ENCODE measurements at places on chromosomes 11 and 22. TPM values are rescaled to one million over a fixed set of nuclear protein-coding genes. Genes with fewer than 3 reads are reported as not detected.
A peak's percentile ranks its signal among the peaks of the same experiment; 100 is the strongest.

GRCh38 chr11:64243236-64243854 lies 2.5 kb downstream of the FKBP2 start:
- no peak for DNase-seq
- peaks cover 11% of the 10 kb centered on the region for H3K4me1 ChIP-seq
- H3K27me3 ChIP-seq, result no peaks in the 10 kb centered on the region
- H3K4me3 ChIP-seq, result no peak overlapping the region
- no peak overlapping the region for H3K27ac ChIP-seq
- peaks cover 1% of the 10 kb centered on the region for H3K36me3 ChIP-seq

- H3K36me3 ChIP-seq, result peaks cover 4% of the 10 kb centered on the region
- no peaks in the 10 kb centered on the region for H3K27me3 ChIP-seq
- no peak overlapping the region for H3K27ac ChIP-seq
- DNase-seq, result peak; percentile 33
- H3K4me3 ChIP-seq, result no peak overlapping the region
Observed at GRCh38 chr11:78768345-78768744, 193.7 kb upstream of the NARS2 start.

DNA sequence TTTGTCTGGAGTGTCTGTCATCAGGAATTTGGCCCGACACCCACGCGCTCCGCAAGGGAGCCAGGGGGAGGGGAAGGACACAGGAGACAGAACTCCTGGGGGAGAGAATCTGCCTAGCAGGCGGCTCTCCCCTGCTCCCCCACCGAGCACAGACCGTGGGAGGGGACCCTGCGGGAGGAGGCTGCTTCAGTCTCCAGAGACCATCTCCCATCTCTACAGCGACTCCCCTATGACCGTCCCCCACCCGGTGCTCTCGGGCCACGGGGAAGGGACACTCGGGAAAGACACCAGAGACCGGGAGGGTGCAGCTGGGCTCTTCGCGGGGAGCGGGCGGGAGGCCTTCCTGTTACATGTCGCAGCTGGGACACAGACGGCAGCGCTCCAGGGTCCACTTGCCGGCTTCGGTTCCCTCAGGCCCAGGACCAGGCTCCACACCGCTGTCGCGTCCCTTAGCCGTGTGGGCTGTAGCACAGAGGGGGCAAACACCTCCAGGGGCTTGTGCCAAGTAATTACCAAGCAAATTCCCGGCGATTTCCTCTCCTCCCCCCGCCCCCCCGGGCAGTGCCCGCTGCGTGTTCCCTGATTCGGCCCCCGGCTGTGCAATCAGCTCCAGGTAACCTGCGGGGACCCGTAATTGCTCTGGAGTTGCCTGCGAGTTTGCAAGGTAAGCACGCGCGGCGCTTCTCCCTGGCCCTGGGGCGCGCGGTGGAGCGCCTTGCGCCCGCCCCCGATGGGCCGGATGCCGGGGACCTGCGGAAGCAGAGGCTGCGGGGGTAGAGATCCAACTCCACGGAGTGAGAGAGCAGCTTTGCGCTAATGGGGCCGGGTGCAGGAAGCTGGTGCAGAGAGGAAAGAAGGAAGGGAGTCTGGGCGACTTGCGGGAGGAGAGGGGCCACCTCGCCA lies 155.1 kb upstream of the CADM1 start:
- H3K36me3 ChIP-seq, result no peaks in the 10 kb centered on the region
- H3K4me1 ChIP-seq, result peaks cover 6% of the 10 kb centered on the region
- peak; percentile 61 for DNase-seq
- H3K27me3 ChIP-seq, result peaks cover 34% of the 10 kb centered on the region
- H3K27ac ChIP-seq, result no peak overlapping the region

GRCh38 chr11:26283852-26284408 lies 48.0 kb upstream of the ANO3 start:
- H3K4me3 ChIP-seq, result no peak overlapping the region
- no peaks in the 10 kb centered on the region for H3K36me3 ChIP-seq
- no peaks in the 10 kb centered on the region for H3K27me3 ChIP-seq

- DNase-seq, result peak; percentile 55
- no peaks in the 10 kb centered on the region for H3K4me1 ChIP-seq
- H3K4me3 ChIP-seq, result no peak overlapping the region
- no peak overlapping the region for H3K27ac ChIP-seq
Observed at GRCh38 chr11:45607995-45608394, 57.4 kb downstream of the CHST1 start.

DNA sequence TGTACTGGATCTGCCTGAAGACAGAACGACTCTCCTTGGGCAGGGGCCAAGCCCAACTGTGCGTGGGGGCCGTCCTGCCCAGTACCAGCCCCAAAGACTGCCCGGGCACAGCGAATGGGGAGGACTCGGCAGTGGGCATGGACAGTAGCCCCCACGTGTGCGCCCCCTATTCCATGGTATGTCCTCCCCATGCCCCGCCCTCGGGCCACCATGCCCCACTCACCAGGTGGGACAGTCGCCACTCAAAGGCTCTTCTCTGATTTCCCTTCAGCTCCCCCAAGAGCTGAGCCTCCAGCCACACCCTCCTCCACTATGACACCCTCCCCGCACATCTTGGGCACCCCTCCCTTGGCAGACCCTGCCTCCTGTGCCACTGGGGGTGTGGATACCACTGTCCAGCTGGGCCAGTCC lies 43.5 kb downstream of the GNB1L start:
- no peak overlapping the region for H3K27ac ChIP-seq
- DNase-seq, result no peak
- no peaks in the 10 kb centered on the region for H3K27me3 ChIP-seq
- H3K36me3 ChIP-seq, result no peaks in the 10 kb centered on the region
- H3K4me3 ChIP-seq, result no peak overlapping the region

DNA sequence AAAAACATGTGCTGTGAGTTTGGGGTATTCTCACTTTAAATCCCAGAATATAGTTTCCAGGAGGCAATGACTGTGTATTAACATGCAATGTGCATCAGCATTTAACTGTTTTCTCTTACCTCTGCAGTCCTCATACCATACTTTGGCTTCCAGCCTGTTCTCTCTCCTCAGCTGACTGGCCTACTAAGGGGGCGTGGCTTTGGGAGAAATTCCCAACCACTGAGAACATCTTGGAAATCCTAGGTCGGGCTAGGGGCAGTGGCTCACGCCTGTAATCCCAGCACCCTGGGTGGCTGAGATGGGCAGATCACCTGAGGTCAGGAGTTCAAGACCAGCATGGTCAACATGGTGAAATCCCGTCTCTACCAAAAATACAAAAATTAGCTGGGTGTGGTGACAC lies 13.5 kb upstream of the ZC3H12C start:
- H3K4me1 ChIP-seq, result no peaks in the 10 kb centered on the region
- no peak overlapping the region for H3K27ac ChIP-seq
- no peaks in the 10 kb centered on the region for H3K27me3 ChIP-seq

LRRC4C gene
- 2.2 TPM for total RNA-seq

PEX16 gene
- 39.9 TPM for total RNA-seq

SEC14L2 gene
- 2.9 TPM for total RNA-seq

All from cardiac muscle cell (in vitro differentiated cells and primary cell).